NCI-H2081 (cell line): ENCODE measurements at places on chromosomes 11 and 22.
A peak's percentile ranks its signal among the peaks of the same experiment; 100 is the strongest.

DNA sequence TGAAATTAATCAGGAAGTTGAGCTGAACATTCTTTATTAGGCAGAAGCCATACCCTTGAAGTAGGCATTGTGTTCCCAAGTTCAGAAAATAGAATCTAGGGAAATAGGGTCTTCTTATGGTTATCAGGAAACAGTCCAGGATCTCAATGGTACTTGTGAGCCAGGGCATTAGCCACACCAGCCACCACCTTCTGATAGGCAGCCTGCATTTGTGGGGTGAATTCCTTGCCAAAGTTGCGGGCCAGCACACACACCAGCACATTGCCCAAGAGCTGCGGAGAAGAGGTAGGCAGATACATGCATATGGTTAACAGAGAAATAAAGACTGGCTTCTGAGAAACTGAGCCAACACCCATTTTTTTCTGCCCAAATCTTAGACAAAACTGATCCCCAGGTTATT lies 1.5 kb downstream of the HBD start:
- no peak for DNase-seq

- DNase-seq, result no peak
Observed at GRCh38 chr22:35761037-35761436, 43.4 kb downstream of the APOL5 start.

GRCh38 chr22:41447435-41448188 lies 1.0 kb upstream of the TOB2 start:
- peak; percentile 45 for DNase-seq

DNA sequence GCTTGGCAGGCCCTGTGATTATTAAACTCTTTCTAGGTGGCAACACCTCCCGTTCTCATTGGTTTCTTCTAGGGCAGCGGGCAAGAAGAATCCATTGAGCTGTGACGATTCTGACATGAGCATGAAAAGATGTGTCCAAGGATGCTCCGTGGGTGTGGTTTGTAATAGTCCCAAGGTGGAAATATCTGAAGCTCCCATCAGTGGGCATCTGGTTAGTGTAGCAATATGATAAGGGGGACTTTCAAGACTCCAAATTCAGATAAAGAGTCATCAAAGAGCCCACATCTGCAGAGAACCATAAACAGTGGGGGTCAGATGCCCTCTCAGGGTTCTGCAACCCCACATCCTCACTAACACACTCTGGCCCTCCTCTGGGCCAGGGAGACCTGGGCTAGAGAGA lies 42.6 kb downstream of the TST start:
- no peak for DNase-seq

DNA sequence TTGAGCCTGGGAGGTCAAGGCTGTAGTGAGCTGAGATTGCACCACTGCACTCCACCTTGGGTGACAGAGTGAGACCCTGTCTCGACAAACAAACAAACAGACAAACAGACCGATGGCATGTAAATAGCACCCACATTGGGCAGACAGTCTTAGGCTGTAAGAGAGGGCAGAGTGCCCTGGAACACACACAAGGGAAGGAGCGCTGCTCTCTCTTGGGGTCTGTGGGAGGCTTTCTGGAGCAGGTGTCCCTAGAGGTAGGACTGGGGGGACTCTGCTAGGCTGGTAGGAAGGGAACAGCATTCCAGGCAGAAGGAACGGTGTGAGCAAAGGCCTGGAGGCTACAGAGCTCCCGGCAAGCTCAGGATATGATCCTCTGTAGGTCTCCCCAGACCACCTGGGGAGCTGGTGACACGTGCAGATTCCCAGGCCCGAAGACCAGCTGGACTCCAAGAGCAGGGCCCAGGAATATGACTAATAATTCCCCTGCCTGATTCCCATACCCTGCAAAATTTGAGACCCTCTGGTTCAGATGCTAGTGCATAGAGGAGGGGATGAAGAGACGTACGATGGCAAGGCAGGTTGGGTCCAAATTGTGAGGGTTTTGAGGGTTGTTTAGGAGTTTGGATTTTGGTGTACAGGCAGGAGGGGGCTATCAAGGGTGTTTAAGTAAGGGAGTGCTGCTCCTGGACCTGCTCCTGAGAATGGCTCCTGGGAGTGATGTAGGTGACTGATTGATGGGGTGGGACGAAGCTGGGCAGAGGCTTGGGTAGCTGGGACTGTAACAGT lies 11.6 kb downstream of the SMIM38 start:
- no peak for DNase-seq

GRCh38 chr11:27100534-27100933 lies 59.9 kb downstream of the BBOX1 start:
- DNase-seq, result peak; percentile 48

DNA sequence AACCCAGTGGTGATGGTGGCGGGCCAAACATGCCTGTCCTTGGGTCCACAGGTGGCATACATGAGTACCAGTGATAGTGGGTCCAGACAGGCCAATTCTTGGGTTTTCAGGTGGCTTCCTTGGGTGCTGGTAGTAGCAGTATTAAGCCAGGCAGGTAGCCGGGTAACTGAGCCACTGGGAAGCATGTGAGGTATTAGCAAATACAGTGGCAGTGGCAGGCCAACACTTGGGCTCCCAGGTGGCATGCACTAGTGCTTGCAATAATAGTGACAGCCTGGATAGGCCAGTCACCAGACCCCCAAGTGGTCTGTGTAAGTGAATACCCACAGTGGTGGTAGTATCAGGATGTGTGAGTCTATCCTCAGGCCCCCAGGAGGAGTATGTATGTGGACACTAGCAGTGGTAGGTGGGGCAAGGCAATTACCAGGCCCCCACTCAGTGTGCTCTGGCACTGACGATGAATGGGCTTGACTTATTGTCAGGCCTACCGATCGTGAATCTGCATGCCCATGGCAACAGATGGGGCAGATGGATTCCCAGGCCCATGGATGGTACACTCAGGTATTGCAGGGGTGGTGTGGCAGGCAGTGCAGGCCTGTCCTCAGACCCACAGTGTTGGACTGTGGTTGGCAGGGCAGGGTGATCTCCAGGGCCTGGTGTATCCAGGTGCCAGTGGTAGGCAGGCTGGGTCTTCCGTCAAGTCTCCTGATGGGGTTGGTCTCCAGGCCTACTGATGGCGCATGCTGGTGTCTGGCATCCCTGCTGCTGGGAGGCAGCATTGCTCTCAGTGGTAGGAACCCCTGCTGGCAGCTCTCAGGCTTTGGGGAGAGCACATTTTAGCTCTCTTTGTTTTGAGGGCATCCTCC lies 840.7 kb downstream of the FAM181B start:
- no peak for DNase-seq

DNA sequence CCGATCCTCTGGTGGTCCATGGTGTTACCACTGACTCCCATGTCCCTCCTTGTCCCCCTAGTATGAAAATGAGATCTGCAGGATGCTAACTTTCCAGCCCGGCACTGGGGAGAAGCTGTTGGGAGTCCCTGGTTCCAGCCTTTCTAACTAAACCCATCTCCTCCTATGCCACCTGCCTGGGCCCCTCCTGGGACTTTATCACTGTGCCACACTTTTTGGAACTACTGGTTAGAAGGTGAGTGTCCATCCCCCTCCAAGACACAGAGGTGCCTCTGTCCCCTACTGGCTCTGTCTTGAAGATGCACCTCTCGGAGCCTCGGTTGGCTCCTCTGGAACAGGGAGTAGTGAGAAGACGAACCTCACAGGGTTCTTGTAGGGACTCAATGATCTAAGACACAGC lies at the start of gene RGL4:
RGL4 (plus strand) TSS at position 301 of the 400 bp plus-strand sequence. CDS start 1,018 bp downstream, outside the sequence.
- DNase-seq, result no peak

DNA sequence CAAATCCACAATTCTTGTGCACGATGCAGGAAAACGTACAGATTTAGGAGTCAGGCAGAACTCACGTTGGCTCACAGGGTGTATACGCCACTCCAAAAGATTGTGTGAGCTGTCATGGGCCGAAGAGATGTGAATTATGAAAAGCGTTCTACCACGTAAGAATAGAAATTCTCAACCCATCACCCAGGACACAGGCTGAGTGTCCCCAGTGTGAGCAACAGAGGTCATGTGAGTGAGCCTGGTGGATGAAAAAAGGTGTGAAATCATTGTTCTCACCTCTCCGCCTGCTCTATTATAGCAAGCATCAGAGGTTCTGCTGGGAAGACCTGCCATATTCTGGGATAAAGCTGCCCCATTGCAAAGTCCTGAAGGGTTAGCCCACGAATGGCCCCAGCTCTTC lies 235.0 kb downstream of the MN1 start:
- no peak for DNase-seq

DNA sequence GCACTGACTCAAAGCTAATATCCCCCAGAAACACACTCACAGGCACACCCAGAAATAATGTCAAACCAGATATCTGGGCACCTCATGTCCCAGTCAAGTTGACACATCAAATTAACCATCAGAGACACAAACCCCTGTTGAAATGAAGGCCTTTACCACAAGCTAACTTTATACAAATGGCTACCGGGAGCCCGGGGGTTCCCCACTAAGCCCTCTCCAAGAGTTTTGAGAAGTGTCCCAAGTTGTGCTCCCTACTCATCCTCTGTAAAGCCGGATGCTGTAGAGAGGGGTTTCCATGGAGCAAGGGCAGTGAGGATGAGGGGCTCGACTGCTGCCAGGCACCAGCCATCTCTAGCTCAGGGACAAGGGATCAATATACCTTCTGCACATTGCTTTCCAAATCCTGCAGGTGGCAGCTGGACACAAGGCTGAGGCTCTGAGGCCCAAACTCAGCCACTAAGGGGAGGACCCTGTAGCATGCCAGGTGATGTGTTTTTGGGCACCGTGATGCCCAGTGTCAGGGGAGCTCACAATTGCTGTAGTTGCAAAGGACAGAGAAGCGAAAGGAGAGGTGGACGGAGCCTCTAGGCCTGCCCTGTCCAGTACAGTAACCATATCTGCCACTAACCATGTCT lies 145.7 kb downstream of the TTC17 start:
- no peak for DNase-seq

DNA sequence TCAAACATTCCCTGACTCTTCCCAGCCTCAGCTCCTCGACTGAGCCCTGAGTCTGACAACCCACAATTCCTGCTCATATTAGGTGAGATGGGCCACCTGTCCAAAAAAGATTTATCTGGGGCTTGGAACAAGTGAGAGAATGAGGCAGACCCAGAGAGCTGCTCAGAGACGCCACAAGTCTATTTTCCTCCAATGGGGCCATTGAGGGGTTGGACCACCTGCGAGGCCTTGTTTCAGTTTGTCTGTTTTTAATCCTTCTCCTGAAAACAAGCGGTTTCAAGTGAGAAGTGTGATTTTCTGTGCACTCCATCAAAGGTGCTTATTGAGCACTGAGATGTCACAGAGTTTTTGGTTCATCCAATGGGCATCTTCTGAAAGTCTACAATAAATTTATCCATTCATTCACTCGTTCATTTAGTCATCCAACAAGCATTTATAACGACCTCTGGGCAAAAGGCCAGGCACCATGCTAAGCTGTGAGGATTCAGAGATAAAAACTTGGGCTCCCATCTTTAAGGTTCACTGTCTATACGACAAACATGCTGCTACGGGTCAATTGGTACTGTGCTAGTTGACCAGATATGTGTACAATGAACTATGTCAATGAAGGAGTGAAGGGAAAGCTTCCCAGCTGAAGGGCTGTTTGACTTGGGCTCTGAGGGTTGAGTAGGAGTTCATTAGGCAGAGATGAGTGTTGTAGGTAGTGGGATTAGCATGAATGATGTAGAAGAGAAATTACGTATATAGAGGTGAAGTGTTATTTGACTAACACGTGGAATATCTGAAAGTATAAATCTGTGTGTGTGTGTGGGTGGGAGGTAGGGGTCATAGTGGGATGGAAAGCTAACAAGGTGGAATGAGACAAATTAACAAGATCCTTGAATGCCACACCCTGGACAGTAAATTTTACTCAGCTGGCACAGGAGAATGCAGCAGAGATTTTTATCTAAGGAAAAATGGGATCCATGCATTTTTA lies 168.9 kb downstream of the MIAT start:
- DNase-seq, result no peak

DNA sequence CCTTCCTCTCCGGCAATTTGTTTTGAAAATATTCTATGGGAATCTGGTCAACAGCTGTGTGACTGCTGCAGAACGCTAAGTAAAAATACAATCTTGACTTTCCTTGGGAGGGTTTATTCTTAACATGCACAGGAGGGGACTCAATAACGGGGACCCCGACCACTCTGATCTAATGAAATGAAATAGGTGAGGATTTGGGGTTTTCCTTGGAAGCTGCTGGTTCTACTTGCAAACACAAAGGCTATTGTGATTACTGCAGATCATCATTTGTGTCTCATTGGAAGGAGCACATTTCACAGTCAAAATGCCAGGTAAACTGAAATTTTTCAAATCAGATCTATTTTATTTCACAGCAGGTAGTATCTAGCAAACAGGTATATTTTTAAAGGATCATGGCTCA lies 366.1 kb downstream of the SHANK2 start:
- DNase-seq, result no peak

- DNase-seq, result no peak
Observed at GRCh38 chr22:24331468-24332440, 61.1 kb downstream of the SPECC1L start.

- DNase-seq, result no peak
Observed at GRCh38 chr11:102438311-102439062, 14.1 kb downstream of the TMEM123 start.

DNA sequence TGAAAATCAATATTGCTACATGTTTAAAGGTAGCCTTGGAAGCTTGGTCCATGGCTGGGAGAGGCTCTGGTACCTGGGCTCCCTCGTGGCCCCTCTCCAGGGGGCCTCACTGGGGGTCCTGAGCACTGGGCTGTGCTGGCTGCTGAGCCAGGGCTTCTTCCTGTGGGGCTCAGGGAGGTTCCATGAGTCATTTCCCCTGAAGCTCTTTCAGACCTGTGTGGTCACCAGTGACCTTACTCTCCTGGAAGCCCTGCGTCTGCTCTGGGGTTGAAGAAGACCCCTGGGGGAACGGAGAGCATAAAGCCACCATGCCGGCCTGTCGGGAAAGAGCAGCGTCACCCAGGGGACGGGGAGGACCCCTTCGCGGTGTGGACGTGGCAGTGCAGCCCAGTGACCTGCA lies 389.0 kb downstream of the TBC1D22A start:
- no peak for DNase-seq

- no peak for DNase-seq
Observed at GRCh38 chr11:70528794-70529580, 130.7 kb downstream of the CTTN start.

GRCh38 chr11:70762810-70763209 lies 364.5 kb downstream of the CTTN start:
- no peak for DNase-seq

GRCh38 chr22:31945971-31946680 lies 1.8 kb downstream of the YWHAH start:
- DNase-seq, result no peak

DNA sequence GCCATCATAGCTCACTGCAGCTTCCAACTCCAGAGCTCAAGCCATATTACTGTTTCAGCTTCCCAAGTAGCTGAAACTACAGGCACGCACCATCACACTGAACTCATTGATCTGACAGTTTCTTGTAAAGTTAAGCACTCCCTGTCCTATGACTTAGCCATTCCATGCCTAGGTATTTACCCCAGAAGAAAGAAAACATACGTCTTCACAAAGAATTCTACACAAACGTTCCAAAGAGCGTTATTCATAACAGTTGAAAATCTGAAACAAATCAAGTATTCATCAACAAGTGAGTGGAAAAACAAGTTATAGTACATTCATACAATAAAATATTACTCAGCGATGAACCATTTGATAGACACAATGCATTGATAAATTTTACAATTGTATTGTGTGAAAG lies 7.8 kb upstream of the NLRP10 start:
- no peak for DNase-seq
